ENCODE measurements at places on chromosomes 11 and 22. TPM values are rescaled to one million over a fixed set of nuclear protein-coding genes. Genes with fewer than 3 reads are reported as not detected.

CASP4 gene
- 239 TPM for total RNA-seq

ME3 gene
- 3.7 TPM for total RNA-seq

CALCA gene
- not detected for total RNA-seq

CHRDL2 gene
- total RNA-seq, result not detected

CARD18 gene
- not detected for total RNA-seq

ELF5 gene
- not detected for total RNA-seq

ROM1 gene
- 2.7 TPM for total RNA-seq

MOGAT2 gene
- total RNA-seq, result not detected

OR52I2 gene
- not detected for total RNA-seq

SLC22A12 gene
- total RNA-seq, result not detected

Data from epithelial cell of alveolus of lung (primary cell).